ENCODE measurements at places on chromosomes 4 and X.

- no peak for DNase-seq
Observed at GRCh38 chrX:13689741-13690211, 848 bp downstream of the RAB9A start.

DNA sequence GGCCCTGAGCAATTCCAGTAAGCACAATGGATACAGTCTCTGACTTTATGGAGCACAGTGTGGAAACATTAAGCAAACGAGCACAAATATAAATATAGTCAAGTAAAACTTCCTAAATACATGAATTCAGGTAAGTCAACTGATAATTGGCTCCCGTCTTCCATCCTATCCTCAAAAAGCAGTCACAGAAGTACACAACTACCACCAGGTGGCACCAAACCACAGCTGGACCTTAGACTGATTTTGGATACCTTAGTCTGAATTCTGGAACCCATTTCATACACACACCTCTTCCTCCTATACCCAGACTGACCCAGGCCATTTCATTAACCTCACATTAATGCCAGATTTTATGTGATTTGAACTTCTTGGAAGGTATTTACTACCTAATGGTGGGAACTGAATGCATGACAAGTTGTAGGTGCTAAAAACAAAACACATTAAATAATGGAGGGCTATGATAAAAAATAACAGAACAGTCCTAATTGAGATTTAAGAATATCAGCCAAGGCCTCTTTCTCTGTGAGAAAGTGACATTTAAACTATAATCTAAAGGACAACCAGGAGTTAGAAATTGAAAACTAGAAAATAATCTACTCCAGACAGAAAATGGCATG lies 77.5 kb downstream of the ELF2 start:
- DNase-seq: peak; percentile 71

GRCh38 chr4:166996216-166996615 lies 238.1 kb downstream of the SPOCK3 start:
- peak; percentile 25 for DNase-seq

- DNase-seq: no peak
Observed at GRCh38 chr4:34512616-34513015, 1731.7 kb downstream of the ARAP2 start.

DNA sequence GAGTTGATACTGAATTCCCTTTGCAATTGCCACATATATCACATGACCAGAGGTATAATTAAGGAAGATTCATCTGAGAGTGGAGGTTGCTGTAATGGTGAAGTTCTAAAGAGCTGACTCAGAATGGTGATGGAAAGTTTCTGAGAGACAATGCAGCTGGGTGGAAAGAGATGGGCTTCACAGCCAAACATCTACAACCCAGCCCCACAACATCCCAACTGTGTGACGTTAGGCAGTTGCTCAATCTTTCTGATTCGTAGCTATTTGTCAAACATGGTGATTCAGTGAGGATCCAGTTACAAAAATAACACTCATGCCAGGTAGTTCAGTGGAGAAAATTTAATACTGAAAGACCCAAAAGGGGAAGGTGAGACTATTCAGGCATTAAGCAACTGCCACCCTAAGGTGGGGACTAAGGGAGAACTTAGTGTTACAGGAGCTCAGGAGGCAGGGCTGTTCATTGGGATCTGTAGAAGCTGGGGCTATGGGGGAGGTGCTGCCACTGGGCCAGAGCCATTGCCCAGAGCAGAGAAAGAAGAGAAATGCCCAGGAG lies 6.9 kb upstream of the AFF1 start:
- no peak for DNase-seq
